ENCODE measurements at places on chromosomes 13 and 19. TPM values are rescaled to one million over a fixed set of nuclear protein-coding genes. Genes with fewer than 3 reads are reported as not detected.
A peak's percentile ranks its signal among the peaks of the same experiment; 100 is the strongest.

- peak overlapping the region; percentile 22 for H3K27ac ChIP-seq
- H3K36me3 ChIP-seq: peaks cover 47% of the 10 kb centered on the region
- peak overlapping the region; percentile 69 for H3K4me3 ChIP-seq
- DNase-seq: no peak
These were observed 2.5 kb downstream of the FTL start for GRCh38 chr19:48967346-48968178.

DNA sequence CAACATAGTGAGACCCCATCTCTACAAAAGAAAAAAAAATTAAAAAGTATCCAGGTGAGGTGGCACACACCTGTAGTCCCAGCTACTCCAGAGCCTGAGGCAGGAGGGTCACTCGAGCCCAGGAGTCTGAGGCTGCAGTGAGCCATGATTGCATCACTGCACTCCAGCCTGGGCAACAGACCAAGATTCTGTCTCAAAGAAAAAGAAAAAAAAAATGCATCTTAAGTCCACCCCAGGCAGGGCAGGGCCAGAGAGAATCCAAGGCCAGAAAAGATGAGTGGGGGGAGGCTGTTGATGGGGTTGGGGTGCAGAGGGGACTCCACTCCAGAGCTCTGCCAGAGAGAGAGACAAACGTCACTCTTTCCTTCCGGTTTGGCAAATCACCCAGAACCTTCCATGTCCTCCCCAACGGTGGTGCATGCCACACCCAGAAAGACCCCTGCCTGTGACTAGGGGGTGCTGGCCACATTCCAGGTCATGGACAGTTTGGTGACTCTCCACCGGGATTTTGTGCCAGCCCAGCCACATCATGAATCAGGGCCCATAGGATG is 431 bp downstream of the FUT3 start:
- peaks cover 5% of the 10 kb centered on the region for H3K27me3 ChIP-seq
- no peak overlapping the region for H3K27ac ChIP-seq
- H3K4me3 ChIP-seq: no peak overlapping the region
- no peak for DNase-seq
- H3K4me1 ChIP-seq: peaks cover 6% of the 10 kb centered on the region

DNA sequence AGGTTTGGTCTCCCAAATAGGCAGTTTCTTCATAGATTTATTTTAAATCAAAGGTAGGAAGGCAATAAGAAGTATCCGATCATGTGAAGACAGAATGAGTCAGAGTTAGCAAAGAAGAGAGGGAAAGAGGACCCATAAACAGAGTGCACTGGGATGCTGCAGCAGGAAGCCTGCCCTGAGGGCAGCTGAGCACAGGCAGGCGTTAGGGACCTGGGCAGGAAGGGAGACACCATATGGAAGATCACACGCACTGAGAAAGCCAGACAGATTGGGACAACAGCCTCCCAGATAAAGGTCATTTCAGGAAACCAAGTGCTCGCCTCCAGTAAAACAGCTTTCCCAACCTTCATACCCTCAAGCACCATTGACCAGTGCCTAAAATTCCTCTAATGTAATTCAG is 598.0 kb downstream of the EFNB2 start:
- H3K4me1 ChIP-seq: no peaks in the 10 kb centered on the region
- H3K36me3 ChIP-seq: no peaks in the 10 kb centered on the region
- no peak overlapping the region for H3K4me3 ChIP-seq
- no peak overlapping the region for H3K27ac ChIP-seq

- DNase-seq: peak; percentile 88
- H3K4me3 ChIP-seq: peak overlapping the region; percentile 71
- no peaks in the 10 kb centered on the region for H3K27me3 ChIP-seq
- H3K4me1 ChIP-seq: peaks cover 13% of the 10 kb centered on the region
These were observed 3.5 kb upstream of the NAPSA start for GRCh38 chr19:50368649-50369570.

Gene ZNF296
- 4.3 TPM for total RNA-seq

- DNase-seq: no peak
- no peak overlapping the region for H3K4me3 ChIP-seq
- H3K36me3 ChIP-seq: no peaks in the 10 kb centered on the region
- peaks cover 7% of the 10 kb centered on the region for H3K4me1 ChIP-seq
These were observed 43.1 kb downstream of the LHFPL6 start for GRCh38 chr13:39559847-39560246.

DNA sequence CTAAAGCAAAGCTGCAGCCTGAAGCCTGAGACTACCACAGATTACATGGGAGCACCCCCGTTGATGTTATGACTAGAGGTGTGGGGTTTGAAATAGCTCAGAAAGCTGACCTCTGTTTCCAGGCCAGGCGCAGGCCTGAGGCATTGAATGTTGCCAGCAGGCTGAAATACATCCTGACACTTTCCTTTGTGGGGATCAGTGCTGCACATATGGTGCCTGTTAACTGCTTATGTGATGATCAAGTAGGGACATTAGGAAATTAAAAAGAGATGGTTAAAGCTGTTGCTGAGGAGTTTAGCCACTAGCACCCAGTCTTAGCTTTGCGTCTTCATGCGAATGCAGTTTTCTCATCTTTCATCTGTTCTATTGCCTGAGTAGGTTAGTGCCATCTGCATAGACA is 83.2 kb downstream of the CCNA1 start:
- no peaks in the 10 kb centered on the region for H3K36me3 ChIP-seq
- H3K27ac ChIP-seq: no peak overlapping the region
- H3K4me1 ChIP-seq: no peaks in the 10 kb centered on the region

Gene PTH2
- not detected for total RNA-seq

- H3K27ac ChIP-seq: no peak overlapping the region
- no peak overlapping the region for H3K4me3 ChIP-seq
- no peaks in the 10 kb centered on the region for H3K27me3 ChIP-seq
- H3K4me1 ChIP-seq: no peaks in the 10 kb centered on the region
These were observed 18.7 kb downstream of the CACNG7 start for GRCh38 chr19:53927739-53928138.

DNA sequence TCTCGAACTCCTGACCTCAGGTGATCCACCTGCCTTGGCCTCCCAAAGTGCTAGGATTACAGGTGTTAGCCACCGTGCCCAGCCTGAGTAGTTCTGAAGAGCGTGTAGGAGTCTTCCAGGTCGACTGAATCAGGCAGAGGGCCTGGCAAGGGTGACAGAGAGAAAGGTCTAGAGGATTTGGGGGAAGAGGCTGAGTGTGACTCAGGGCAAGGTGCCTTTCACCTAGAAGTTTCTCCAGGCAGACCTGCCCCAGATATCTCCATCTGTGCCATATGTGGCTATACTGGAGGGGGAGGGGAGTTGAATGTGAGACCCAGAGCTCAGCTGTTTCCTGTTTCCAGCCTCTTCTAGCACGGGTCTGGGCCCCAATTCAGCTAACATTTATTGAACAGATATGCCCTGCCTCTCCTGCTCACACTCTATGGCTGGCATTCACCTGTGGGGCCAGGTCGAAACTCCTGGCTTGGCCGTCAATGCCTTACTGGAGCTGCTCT is 1.3 kb downstream of the CCDC159 start:
- H3K36me3 ChIP-seq: peaks cover 3% of the 10 kb centered on the region
- H3K4me1 ChIP-seq: peaks cover 33% of the 10 kb centered on the region
- H3K27ac ChIP-seq: no peak overlapping the region

Data from suprapubic skin (tissue), 4 donors.